ENCODE measurements at places on chromosomes 2 and 18. TPM values are rescaled to one million over a fixed set of nuclear protein-coding genes. Genes with fewer than 3 reads are reported as not detected.

GRCh38 chr2:120477831-120478481 lies 132.0 kb downstream of the INHBB start:
- DNase-seq, result peak; percentile 62

DNA sequence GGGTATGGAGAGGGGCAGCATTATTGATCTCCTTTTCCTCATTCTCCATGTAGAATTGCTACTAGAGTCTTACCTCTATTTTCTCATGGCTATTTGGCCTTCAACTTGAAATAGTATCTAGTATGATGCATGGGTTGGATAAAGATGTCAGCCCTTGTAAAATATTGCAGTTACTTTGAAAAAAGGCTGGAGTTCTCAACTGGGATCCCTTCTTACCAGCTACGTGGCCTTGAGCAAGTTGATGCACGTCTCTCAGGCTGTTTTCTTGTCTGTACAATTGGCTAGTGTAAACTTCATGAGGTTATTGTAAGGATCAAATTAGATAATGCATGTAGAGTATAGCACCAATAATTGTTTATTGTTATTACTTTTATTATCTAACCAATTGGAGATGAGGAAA lies 50.2 kb downstream of the SEMA4F start:
- no peak for DNase-seq

- no peak for DNase-seq
Measured at GRCh38 chr2:144079803-144080202, 440.1 kb downstream of the ZEB2 start.

DNA sequence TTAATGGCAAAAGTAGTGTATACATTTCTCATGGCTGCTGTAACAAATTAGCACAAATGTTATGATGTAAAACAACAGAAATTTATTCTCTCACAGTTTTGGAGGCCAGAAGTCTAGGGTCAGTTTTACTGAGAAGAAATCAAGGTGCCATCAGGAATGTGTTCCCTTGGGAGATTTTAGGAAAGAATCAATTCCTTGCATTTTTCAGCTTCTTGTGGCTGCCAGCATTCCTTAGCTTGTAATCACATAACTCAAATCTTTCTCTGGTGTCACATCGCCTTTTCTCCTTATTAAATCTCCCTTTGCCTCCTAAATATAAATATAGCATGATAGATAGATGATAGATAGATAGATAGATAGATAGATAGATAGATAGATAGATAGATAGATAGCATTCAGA lies 307.0 kb upstream of the REG3G start:
- DNase-seq, result no peak

GRCh38 chr18:3995476-3996102 lies 459.5 kb downstream of the DLGAP1 start:
- no peak for DNase-seq

- DNase-seq, result no peak
Measured at GRCh38 chr2:46135228-46135855, 161.9 kb upstream of the EPAS1 start.

- DNase-seq, result no peak
Measured at GRCh38 chr2:20229322-20230113, 4.6 kb upstream of the SDC1 start.

- DNase-seq, result no peak
Measured at GRCh38 chr18:9559253-9559652, 55.1 kb downstream of the PPP4R1 start.

GRCh38 chr2:132951008-132951714 lies 281.2 kb upstream of the LYPD1 start:
- DNase-seq, result no peak

DNA sequence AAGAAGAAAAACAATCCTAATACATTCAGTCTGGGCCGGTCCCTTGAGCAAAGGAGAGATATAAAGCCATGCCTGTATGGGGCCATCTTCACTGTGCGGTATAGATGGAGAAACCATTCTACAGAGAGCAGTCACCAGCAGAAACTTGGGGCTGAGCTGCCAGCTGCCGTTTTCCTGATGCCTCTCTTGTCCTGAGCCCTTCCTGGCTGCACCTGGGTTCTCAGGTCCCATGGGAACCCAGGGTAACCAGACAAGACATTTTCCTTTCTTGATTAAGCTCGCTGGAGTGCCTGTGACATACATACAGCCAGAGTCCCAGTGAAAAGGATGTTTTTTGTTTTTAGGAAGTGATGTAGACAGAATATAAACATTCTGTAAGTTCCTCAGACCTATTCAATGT lies 5.3 kb upstream of the METTL21A start:
- DNase-seq, result no peak

DNA sequence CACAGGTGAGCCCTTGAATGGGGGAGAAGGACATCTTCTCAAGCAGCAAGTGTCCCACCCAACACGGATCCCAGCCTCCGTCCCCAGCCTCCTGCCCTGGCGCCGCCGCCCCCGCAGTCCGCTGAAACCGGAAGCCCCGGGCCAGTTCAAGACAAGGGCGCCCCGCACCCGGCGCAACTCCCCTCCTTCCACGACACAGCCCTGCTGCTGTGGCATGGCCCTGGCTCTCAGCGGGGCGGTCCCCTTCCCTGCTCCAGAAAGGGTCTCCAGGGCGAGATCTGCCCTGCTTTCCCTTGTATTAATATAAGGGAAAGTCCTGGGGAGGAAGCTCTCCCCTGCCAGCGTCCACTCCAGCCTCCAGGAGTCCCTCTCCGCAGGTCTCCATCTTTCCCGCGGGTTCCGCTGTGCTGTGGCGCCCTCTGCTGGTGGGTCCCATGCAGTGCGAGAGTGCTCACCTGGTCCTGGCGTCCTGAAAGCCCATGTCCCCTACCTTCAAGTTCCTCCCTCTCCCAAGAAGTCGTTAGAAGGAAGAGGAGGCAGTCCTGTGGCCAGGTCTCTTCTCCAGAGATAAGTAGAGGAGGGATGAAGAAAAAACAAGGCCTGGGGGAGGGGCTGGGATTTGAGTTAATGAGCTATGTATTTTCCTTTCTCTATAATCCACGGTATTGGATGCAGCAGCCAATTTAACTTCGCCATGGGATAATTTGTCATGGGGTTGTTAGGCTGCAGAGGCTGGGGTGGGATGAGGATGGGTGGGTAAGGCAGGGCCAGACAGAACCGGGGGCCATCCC lies 176.0 kb downstream of the SMAD2 start:
- DNase-seq, result no peak

GRCh38 chr2:74501335-74502071 lies 2.1 kb upstream of the LBX2 start:
- no peak for DNase-seq

GCG gene
- total RNA-seq, result not detected

CLEC4F gene
- 0.48 TPM for total RNA-seq

ERMN gene
- 0.32 TPM for total RNA-seq

Data from mesenteric fat pad (tissue), 1 donor.